CD4-positive, alpha-beta T cell treated with Interleukin-17A for 4 hours (primary cell): ENCODE measurements at places on chromosomes 4 and X.

- no peak for DNase-seq
Observed at GRCh38 chrX:2538031-2538757, 37.4 kb upstream of the DHRSX start.

DNA sequence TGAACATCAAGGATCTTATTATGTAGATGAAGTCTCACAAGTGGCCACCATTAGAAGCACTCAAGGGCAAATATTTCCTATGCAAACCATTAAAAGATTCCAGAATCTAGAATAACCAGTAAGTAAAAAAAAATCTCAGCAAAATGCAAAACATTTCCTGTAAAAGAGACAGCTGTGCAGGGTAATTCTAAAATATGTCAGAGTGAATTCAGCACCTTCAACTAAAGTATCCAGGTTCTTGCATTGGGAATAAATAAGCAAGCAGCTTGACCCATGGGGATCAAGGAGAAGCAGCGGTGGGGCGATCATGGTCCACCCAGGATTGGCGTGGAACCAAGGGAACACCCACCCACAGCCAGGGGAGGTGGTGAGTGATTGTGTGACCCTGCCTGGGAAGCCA, 2188.9 kb downstream of the PCDH7 start:
- DNase-seq, result no peak

DNA sequence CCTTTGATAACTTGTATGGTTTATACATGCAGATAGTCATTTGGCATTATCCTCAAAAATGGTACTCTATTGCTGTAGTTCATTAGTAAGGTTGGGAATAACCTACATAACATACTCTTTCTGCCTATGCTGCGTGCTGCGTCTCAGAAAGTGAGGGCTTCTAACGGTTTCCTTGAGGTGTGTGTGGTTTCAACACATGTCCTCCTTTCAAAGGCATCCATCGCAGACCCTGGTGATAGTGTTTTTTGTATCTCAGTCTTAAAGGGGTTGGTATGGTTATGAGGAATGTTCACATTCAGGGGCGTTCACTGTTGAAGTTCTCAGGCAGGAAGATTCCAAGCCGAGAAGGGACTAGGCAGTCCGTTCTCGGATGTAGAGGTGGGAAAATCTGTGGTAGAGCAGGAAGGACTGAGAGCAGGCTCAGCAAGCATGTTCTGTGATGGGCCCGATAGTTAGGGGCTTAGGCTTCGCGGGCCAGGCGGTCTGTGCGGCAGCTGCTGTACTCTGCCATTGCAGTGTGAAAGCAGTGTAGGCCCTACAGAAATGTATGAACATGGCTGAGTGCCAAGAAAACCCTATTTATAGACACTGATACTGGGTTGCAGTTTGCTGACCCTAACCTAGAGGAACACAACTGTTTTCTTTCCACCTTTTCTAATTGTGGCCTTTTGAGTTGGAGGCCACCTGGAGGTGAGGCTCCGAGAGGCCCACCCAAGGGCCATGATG, 123.2 kb downstream of the GPR143 start:
- DNase-seq, result no peak

GRCh38 chr4:7645158-7645557, 210.4 kb upstream of the PSAPL1 start:
- DNase-seq, result no peak

DNA sequence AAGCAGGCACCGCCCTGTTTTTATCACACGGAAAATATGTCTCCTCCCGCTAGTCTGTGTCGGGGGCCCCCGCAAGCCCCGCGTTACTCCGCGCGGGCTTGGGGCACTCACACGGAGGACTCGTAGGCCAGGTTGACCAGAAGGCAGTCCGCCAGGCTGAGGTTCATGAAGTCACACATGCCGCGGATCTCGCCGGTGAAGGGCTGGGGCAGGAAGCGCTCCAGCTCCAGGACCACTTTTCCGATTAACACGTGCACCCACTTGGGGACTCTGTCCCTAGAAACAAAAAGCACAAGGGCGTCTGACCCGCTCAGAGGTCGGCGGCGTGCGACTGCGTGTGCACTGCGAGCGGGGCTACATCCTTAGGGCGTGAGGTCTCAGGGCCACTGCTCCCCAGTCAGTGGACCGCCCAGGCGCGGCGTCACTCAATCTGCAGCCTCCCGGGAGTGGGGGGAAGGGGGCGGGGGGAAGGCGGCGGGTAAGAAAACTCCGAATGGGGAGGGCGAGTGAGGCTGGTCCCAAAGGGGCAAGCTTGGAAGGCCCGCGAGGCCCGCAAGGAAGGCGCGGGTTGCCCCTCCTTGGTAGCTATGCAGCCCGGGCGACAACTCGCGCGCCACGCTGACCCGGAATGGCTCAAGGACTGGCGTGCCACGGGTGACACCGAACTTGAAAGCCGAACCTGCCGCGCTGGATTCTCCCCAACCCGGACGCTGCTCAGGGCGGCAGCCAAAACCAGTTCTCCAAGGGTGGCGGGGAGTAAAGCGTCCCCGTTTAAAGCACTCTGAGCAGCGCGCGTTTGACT, 722 bp downstream of the NAAA start:
- peak; percentile 86 for DNase-seq

- no peak for DNase-seq
Observed at GRCh38 chr4:57591073-57591472, 480.9 kb upstream of the IGFBP7 start.

- no peak for DNase-seq
Observed at GRCh38 chrX:40093586-40093985, 4.2 kb downstream of the BCOR start.

DNA sequence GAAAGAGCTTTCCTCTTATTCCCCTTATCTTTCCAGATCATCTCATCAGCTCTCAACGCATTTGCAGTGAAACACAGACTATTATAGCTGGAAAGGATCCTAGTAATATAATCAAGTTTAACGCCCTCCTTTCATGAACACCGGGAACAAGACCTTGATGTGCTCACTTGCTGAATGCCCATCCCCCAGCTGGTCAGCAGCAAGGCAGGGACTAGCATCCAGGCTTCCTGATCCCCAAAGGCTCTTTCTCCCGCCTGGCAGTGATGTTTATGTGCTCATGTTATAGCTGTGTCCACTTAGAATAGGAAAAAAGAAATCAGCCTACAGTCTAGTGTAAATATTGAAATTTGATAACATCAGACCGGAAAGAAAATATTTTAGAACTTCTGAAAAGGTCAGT, 24.6 kb downstream of the GPC4 start:
- DNase-seq, result no peak

GRCh38 chr4:121819216-121819965, 4.3 kb downstream of the CCNA2 start:
- no peak for DNase-seq

- DNase-seq, result no peak
Observed at GRCh38 chr4:79685542-79685941, 277.5 kb upstream of the GK2 start.

GRCh38 chr4:143369552-143369951, 32.9 kb downstream of the GAB1 start:
- DNase-seq, result no peak

- DNase-seq, result no peak
Observed at GRCh38 chr4:140005699-140006098, 148.3 kb downstream of the MAML3 start.

GRCh38 chr4:38667085-38667893, 3.3 kb downstream of the KLF3 start:
- DNase-seq, result peak; percentile 63

DNA sequence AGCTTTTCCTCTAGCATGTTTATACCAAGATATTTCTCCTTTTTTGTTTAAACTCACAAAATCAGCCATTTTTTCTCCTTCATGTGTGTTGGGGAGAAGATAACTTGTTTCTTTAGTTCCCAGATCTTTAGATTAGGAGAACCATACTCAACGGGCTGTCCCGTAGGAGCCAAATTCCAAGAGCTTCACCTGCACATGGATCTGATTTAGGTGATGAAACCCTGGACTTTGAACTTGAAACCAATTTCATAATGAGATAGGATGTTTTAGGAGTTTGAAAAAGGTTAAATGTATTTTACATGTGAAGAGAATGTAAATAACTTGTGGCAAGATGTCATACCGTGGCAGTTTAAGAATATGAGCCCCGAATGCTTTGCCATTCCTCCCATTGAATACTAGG, 280.0 kb upstream of the PCDH18 start:
- DNase-seq, result no peak

DNA sequence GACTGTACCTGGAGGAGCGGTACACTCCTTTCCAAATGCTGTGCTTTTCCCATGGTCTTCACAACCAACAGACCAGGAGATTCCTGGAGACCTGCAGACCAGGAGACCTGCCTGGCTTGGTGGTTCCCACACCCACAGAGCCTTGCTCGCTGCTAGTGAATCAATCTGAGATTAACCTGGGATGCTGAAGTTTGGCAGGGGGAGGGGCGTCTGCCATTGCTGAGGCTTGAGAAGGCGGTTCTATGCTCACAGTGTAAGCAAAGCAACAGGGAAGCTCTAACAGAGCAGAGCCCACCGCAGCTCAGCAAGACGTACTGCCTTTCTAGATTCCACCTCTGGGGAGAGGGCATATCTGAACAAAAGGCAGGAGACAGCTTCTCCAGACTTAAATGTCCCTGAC, 34.5 kb upstream of the FAAH2 start:
- DNase-seq, result no peak

DNA sequence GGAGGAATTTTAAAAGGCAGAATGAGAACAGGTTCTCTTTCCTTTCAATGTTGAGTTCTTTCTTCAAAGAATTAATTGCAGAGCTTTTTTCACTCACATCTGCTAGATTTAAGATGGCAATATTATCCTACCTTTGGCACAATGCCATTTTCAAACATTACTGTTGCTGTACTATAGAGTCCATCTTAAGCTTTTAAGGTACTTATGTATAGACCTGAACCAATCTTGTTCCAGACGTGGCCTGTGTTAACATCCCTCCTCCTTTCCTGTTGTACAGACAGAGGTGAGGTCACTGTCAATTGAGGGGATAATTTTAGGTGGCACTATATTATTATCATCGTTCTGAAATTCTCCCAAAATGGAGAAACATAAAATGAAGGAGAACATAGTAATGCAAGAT, 53.0 kb upstream of the MYOZ2 start:
- no peak for DNase-seq

DNA sequence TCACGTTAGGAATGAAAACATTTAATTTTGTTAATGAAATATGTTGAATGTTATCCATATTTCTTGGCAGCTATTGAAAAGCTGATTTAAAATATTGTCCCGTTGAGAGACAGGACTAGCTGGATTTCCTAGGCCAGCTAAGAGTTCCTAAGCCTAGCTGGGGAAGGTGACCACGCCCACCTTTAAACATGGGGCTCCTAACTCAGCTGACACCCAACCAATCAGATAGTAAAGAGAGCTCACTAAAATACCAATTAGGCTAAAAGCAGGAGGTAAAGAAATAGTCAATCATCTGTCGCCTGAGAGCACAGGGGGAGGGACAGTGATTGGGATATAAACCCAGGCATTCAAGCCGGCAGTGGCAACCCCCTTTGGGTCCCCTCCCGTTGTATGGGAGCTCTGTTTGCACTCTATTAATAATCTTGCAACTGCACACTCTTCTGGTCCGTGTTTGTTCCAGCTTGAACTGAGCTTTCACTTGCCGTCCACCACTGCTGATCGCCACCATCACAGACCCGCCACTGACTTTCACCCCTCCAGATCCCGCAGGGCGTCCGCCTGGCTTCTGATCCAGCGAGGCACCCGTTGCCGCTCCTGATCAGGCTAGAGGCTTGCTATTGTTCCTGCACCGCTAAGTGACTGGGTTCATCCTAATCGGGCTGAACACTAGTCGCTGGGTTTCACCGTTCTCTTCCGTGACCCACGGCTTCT, 308.9 kb downstream of the GLUD2 start:
- DNase-seq, result no peak
